ENCODE measurements at places on chromosomes 2 and 18.

GRCh38 chr2:9573840-9574239, 18.2 kb upstream of the ADAM17 start:
- no peak for DNase-seq

DNA sequence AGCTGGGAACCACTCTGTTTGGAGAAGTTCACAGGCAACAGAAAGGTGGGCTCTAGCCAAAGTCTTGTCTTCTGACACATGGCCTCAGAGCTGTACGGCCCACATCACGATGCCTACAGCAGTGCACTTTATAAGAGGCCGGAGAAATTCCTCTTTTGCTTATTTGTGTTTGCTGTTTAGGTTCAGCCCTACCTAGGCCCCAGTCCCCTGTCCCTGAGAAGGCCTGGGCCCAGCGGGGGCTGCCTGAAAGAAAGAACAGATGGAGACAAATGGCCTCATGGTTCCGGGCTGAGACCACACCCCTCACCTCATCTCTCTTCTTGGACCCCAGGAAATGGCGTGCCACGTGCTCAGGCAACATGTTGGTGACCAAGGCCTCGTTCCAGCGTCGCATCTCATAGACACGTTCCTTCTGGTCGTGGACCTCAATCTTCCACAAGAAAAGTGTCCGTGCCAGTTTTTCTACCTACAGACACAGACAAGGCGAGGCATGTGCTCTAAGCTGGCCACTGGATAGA, 30.9 kb downstream of the CENPO start:
- no peak for DNase-seq

DNA sequence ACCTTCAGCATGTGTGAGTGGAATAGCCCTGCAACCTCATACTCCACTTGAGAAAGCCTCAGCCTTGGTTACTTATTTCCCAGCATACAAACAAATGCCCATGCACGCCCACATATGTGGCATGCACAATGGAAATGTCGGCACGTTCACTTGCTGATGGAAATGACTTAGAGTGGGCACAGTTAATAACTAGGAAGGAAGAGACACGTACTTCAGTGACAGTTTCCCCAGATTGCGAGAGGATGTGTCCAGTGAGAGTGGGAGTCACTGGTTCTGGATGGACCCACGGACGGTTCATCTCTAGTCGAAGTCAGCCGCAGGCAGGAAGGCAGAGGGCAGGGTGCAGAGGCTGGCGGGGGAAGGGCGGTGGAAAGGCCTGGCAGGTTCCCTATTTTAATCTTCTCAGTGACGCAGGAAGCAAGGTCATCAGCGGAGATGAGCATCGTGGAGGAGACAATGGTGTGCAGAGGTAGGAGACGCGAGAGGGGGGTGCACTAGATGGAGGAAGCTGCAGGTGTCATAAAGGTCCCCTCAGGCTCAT, 350.7 kb upstream of the MYT1L start:
- DNase-seq: no peak

GRCh38 chr2:222232372-222232771, 66.4 kb downstream of the PAX3 start:
- DNase-seq: no peak

DNA sequence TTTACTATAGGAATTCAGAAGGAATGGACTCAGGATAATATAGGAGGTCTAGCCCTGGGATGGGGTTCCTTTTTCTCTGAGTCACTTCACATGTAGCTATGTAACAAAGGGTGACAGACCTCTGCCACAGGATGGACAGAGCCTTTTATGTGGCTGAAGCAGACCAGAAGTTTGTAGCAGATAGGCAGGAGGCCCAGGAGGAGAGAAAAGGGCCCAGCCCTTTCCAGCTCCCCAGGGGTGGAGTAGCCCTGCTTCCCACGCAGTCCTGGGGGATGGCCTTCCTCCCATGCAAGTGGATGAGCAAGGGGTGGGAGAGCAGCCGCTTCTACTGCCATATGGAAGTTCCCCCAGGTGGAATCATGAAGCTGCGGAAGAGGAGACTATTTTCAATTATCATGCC, 40.3 kb downstream of the ARMC9 start:
- no peak for DNase-seq

DNA sequence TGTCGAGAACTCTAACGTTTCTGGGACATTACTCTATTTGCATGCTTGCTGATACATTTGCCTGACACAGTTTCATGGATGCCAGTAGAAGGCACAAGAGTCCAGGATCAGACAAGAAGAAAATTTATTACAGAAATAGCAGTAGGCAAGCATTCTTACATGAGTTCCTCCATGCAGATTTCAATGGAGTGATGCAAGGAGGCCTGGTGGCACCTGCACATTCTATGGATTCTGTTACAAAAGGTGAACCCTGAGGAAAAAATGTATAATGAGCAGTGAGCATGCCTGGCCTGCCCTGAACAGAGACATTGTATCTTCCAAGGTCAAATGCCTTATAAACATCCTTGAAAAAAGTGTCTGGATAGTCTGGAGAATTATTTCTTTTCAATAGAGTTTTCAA, 142.9 kb downstream of the DSEL start:
- no peak for DNase-seq
